NCI-H226 (cell line): ENCODE measurements at places on chromosomes 11 and 22.

DNA sequence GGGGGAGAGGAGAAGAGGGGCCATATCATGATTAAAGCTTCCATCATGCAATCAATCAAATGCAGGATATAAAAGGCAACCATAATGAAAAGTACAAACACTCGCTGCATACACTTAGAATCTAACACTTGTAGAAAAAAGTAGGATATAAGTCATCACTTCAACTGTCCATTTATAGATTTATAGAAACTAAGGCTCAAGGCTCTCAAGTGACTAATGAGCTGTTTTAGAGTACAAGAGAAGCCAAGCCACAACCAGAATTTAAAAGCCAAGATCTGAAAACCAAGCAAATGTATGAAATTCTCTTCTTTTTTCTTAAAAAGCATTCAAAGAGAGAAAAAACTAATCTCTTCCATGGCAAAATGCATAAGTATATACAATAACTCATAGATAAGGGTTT lies 160.2 kb upstream of the BLID start:
- DNase-seq, result no peak

DNA sequence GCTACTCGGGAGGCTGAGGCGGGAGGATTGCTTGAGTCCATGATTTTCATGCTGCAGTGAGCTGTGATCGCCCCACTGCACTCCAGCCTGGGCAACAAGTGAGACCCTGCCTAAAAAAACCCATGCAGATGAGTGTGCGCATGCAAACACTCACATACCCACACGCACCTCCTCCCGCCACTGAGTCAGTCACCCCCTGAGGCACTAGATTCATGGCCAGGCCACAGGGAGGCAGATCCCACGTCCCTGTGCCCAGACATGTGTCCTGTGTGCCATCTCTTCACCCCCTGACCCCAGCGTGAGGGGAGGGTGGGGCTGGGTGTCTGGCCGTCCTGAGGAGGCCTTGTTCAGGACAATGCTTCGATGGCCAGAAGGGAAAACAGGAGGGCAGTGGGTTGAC lies 15.5 kb downstream of the RELT start:
- DNase-seq, result no peak

DNA sequence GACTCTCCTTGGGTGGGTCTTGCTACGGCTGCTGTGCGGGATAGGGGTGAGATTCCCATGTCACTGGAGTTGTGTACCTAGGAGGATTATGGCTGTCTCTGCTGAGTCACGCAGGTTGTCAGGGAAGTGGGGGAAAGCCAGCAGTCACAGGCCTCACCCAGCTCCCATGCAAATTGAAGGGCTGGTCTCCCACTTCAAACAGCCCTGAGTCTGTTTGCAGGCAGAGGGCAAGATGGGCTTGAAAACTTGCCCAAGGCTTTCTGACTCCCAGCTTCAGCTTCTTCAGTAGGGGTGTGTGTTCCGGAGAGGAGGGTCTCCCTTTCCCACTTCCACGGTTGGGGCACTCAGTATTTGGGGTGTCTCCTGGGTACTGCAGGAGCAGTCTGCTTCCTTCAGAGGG lies 10.9 kb upstream of the SC5D start:
- no peak for DNase-seq

DNA sequence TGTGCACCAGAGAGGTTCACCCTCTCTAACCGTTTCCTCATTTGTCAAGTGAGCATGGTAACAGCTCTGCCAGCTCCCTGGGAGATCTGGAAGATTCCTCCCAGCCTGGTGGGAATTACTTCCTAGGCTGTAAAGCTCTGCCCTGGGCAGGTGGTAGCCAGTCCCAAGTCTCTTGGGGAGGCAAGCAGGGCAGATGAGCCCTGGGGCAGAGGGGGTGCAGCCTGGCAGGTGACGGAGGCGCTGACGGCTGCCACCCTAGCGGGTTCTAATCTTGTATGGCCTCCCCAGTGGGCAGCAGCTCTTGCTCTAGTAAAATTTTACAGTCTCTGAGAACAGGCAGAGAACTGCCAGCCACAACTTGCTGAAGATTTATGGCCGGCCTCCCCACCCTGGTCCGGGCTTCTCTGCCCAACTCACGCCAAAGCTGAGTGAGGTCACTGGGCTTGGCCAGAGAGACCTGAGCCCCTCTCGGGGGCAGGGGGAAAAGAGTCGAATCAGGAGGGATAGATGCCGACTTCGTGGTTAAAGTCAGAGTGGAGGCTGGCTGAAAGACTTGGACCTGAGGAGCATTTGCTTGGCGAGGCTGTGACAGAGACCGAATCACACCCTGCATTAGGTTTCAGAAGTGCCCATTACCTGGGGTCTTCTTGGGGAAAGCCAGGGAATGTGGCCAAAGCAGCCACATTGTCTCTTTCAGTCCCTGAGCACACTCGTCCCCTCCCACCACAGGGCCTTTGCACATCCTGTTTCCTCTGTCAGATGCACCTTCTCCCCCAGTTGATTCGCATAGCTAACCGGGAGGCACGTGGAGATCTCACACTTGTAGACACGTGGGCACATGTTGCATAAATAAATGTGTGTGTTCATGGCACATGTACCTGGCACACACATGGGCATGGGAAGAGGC lies 188.2 kb downstream of the MN1 start:
- no peak for DNase-seq

DNA sequence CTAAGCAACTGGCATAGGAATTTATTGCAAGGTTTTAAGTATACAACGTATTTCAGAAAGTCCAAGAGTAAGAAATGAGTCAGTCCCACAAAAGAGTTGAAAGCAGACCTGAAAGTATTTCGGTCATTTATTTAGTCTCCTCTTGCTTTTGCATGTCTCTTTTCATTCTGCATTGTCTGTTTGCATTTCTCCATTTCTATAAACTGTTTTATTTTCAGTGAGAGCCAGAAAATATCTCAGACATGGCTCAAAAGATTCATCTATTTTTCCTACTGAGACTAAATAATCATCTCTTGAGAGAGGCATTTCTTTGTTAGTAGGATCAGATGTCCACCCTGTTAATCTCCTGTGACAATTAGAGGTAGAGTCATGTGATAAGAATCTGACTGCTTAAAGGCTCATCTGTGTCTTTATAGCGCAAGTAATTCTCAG lies 219.1 kb upstream of the CCDC179 start:
- DNase-seq, result no peak

DNA sequence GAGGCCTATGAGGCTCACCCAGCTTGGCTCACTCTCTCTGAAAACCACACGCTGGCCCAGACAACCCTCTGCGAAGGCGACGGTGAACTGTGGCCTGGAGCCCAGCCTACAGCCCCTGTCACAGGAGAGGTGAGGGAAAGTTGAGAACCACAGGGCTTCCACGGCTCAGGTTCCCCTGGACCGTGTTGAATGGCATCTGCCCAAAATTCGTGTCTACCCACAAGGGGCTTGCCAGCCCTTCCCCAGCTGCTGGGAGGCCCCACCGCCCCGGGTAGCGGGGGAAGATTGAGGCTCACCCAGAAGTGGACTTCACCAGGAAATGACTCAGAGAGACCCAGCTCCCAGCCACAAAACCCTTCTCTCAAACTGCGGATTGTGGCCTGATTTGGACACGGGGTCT lies 197.1 kb downstream of the CTTN start:
- DNase-seq, result no peak

GRCh38 chr11:107118025-107118720 lies 99.9 kb upstream of the GUCY1A2 start:
- DNase-seq, result no peak

DNA sequence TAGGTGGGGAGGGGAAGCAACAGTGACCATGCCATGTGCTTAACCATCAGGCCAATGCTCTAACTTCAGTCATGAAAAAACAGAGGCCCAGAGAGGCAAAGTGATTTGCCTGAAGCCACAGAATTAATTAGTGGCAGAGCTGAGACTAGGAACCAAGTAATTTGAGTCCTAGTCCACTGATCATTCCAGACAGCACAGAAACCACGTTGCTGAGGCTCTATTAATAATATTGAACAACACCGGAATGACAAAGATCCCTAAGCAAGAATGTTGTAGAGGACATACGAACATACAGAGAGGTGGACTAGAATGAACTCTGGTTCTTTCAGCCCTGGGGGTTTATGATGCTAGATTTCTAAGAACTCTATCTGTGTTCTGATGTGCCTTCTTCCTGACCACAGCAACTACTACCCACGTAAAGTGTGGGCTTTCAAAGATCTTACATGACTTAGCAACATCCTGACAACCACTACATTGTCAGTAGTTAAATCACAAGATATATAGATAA lies 92.3 kb downstream of the GAB2 start:
- DNase-seq, result no peak

DNA sequence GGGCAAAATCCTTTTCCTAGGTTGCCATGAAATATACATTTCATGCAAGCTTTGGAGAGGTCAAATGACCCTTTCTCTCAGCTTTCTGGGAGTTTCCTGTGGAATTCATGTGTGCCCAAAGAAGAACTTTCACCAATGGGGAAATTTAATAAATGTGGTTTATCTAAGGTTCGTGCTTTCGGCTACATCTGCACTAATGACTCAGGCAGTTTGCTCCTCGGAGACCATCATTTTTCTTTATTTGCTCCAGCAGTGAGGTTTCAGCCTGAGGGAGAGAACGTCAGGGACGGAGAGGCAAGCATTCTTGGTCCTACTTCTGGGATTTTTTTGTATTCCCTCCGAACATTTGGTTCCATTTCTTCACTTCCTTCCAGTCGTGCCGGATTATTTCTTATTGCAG lies 85.2 kb downstream of the FLI1 start:
- DNase-seq, result no peak

GRCh38 chr22:40324468-40325305 lies 21.6 kb upstream of the ADSL start:
- DNase-seq, result no peak

DNA sequence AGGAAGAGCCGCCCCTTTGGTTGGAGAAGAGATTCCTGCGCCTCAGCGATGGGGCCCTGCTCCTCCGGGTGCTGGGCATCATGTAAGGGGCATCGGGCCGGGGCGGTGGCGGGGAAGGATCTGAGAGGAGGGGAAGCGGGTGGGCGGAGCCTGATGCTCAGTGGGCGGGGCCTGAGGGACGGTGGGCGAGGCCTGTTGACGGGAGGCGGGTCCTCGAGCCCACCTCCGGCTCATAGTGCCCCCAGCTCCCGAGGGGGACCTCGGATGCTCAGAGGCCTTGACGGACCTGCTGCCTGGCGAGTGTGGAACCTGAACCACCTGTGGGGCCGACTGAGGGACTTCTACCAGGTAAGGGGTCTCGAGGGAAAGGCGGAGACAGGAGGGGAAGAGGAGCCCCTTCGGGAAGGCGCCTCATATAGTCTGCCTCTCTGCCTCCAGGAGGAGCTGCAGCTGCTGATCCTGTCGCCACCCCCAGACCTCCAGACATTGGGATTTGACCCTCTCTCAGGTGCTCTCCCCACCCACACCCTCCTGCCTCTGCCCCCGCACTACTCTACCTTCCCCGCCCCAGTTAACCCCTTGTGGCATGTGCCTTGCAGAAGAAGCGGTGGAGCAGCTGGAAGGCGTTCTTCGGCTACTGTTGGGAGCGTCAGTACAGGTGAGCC lies 799 bp downstream of the CCDC88B start:
- no peak for DNase-seq

DNA sequence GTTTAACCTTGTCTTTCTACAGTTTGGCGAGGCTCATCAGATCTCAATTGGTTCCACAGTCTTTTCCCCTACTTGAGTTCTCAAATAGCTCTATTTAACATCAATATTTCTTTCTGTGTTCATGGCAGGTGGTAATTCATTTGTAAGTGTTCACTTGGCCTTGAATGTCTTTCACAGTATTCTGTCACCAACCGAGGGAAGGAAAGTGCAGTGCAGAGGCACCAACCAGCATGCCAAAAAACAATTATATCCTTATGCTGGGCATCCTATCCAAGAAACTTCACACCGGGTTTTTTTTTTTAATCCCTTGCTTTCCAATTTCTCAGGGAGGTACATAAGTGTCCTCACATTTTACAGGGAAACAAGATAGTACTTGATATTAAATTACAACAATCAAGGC lies 55.0 kb upstream of the ZC3H12C start:
- DNase-seq, result no peak

DNA sequence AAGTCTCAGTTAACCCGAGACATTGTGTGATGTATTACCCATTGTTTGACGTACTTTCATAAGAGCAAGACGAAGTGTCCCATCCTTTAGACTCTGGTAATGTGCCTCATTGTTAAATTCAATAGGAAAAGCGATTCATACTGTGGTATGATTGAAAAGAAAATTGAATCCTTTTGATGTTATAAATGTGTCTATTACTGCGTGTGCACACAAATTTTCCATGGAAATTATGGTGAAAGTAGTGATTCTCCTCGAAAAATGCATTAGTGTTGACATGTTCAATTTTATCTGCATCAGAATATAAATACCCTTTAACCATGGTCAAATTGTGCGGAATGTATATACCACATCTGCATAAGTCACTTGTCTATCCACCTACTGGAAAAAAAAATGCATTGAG lies 386.8 kb downstream of the INSC start:
- no peak for DNase-seq

DNA sequence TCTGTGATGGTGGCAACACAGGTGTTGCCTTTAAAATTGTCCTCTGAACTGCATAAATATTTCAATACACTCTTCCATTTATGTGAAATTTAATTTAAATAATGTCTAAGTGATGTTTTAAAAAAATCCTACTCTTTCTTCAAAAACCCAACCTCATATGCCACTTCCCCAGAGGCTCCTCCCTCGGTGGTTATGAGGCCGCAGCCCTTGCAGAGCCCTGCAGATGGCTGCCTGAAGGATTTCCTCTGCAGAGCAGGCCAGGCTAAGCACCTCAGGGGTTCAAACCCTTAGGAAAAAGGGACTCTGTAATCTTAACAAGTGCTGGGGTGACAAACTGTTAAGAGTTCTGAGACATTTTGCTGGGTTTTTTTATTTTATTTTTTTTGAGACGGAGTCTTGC lies 25.2 kb downstream of the MORC2 start:
- no peak for DNase-seq

DNA sequence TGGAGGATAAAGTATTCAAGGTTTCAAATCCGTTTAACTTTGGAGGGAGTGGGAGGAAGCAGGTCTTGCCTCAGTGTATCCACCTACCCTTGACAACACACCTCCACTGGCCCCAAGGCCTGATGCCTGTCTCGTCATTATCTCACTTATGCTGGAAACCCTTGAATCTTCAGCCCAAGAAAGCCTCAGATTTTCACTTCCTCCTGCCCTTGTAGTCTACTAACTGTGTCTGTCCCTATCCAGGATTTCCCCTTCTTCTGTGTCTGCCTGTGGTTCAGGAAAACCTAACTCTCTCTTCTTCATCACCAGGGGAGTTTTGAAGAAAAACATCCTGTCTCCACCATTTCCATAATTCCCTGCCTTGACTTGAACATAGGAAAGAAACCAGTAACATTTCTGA lies 56.1 kb downstream of the SYT9 start:
- no peak for DNase-seq

- no peak for DNase-seq
Measured at GRCh38 chr22:20955548-20955947, 11.5 kb upstream of the AIFM3 start.

DNA sequence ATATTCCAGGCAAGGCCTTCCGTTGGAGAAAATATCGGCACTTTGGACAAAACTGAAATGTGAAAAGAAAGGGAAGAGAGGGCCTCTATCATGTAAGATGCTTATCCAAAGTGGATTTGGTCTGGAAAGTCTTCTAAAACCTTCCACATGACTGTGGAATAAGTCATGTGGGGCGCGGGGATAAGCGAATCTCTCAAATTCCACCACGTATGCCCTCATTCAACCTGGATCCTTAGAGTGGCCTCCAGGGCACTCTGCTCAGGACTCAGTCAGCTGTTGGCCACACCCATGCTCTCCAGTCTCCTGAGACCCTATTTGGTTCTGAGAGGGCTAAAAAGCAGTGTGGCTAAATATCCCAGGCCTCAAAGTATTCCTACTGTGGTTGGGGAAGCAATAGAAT lies 2.0 kb upstream of the TIMP3 start:
- no peak for DNase-seq

GRCh38 chr11:119885067-119885466 lies 156.1 kb upstream of the NECTIN1 start:
- no peak for DNase-seq
